IPS-NIHi11 (cell line): ENCODE measurements at places on chromosomes 4 and X.

GRCh38 chr4:164718827-164719226 lies 35.1 kb upstream of the SMIM31 start:
- no peak for DNase-seq

DNA sequence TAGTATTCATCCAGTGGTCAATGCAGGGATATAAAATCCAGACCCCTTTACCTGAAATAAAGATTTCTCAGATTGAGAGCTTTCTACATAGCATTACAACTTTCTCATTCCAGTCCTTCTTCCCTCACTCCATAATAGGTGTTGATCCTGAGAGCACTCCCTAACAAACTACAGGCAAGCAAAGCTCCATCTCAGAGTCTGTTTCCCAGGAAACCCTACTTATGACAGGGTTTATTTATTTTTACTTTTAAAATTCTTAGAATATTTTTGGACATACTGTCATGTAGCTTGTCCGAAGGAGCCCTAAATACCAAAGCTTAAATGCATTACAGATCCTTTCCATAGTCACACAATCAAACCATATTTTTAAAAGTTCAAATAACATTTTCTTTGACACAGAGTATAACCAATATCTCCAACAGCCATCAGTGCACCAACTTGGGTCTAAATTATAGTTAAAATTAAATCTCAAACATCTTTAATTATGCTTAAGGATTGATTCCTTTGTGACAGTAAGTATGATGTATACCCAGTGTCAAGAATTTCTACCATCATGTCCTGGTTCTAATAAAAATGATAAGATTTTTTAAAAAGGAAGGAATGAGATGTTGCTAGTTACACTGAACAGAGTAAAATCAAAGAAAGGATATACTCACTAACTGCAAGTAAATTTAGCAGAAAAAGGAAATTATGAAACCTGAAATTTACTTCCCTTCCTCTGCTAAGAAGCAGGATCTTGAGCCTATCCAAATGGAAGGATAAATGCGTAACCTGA lies 580.4 kb upstream of the ADGRL3 start:
- DNase-seq = no peak

DNA sequence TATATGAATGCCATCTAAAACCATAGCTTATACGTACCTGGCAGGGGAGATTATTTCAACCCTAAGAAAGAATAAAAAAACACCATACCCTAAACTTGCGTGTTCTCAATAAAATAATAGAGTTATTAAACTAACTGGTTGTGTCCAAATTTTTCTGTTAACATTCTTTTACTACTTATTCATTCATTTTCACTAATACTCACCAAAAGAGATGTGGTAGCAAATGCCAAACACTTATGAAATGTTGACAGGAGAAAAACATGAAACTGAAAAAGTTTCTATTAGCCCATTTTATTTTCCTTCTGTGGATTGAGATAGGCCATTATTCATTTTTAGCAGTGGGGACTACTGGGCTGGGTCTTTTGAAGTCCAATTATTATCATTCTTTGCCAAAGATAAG lies 102.0 kb downstream of the TSPAN5 start:
- no peak for DNase-seq

GRCh38 chrX:150766351-150767044 lies 73.3 kb downstream of the MTMR1 start:
- DNase-seq = no peak

- no peak for DNase-seq
These were observed 380.5 kb upstream of the IGFBP7 start for GRCh38 chr4:57490520-57491255.

DNA sequence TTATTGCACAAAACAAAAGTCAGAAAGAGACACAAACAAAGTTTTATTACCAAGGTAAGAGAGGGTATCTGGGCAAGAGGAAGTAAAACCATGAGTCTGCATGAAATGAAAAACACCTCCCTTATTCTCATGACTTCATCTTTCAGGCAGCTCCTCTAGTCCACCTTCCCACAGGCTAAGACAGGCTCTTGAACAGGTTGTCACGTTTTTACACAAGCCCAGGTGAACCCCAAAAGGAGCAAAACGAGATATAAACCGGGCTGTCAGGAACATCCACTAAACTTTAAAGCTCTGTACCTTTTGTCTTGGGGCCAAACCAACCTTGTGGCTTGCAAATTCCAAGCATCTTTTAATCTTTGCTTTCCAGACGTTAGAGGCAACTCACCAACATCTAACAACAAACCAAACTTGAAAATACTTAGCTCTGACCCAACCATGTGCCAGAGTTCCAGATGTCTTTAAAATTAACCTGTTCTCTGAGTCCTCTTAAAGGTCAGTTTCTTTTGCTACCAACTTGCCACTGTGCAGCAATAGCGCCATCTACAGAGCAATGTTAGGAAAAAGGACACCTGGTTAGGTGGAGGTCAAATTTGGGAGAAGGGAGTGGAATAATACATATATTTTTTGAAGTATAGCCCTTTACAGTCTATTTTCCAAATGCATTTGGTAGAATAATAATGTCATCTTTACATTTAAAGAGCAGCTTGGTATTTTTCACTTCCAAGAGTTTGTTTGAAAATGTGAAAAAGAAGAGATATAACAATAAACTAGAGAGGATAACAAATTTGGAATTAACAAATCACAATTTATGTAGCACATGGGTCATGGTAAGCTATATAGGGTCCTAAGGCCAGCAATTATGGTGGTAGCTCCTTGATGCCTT lies 73.1 kb downstream of the QRFPR start:
- peak; percentile 65 for DNase-seq

DNA sequence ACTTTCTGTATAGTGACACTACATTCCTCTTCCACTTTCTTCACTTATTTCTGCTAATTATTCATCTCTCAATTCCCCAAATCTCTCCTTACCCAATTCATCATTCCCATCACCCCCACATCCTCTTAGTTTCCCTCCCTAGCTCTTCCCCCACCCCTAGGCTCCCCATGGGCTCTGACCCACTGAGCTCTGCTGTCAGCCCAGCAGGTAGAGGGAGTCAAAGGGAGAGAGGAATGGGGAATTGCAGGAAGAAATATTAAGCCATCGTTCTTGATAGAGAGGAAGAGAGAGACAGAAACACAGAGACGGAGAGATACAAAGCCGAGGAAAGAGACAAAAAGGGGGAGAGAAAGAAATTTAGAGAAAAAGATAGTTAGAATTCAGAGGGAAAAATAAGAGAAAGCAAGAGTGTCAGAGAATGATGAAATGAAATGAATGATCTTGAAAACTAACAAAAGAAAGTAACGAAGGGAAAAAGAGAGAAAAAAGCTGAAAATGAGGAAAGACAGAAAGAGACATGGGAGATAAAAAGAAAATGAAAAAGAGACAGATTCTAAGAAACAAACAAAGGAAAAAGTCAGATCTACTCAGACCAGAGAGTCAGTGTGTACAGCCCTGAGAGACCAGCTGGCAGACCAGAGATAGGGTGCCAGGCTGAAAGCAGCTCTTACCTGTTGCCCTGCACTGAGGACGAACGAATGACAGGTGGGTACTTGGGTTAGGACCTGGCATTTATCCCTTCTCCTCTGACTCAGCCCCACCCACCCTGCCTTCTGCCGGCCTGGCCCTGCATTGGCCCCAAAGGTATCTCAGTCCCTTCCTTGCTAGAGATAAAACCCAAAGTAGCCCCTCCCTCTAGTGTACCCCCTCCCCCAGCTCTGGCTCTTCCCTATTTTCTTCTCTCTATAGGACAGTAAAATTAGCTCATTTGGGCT lies at the start of gene ALAS2:
ALAS2 (minus strand) TSS at position 707 of the 935 bp plus-strand sequence. CDS start 4,977 bp downstream, outside the sequence.
- DNase-seq = no peak
